ENCODE measurements at places on chromosomes 1 and 21.

DNA sequence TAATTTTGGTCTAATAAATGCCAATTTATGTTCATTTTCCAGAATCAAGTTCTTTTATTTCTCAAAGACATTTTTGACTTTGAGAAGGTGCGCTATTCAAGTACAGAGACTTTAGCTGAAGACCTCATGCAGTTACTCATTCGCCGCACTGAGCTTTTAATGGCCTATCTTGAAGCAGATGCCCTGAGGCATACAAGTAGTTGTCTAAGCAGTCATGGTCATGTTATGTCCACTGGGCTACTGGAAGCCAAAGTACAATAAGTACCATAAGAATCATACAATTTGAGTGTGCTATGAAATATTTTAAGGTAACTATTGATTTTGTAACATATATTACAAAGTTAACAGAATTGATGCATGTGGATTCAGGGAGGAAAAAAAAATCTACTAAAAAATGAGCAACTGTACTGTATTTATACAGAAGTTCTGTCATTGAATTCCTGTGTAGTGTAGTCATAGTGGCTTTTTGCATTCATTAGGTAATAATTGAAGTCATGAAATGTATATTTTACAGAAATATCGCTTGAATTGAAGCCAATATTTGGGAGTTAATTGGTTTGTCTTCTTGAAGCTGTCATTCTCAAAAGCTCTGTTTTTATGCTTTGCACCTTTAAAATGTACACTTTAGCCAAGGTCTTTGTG lies 13.5 kb upstream of the NEXN start:
- no peak for DNase-seq

DNA sequence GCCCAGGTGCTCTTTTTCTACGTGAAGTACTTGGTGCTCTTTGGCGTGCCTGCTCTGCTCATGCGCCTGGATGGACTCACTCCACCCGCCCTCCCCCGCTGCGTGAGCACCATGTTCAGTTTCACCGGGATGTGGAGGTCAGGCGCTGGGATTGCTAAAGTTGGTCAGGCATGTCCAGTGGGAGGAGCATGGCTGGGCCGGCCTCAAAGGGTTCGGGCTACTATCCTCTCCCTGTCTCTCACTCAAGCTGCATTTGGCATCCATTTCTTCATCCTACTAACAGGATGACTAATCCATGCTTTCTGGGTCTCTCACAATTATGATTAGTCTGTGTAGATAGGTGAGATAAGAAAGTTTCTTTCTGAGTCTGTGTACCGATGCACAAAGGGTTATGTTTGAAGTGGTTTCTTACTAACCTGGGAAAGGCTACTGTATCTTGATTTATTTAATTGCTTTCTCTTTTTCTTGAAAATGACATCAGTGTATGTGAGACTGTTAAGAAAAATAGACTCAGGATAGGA lies 135.9 kb downstream of the HHAT start:
- DNase-seq = no peak

DNA sequence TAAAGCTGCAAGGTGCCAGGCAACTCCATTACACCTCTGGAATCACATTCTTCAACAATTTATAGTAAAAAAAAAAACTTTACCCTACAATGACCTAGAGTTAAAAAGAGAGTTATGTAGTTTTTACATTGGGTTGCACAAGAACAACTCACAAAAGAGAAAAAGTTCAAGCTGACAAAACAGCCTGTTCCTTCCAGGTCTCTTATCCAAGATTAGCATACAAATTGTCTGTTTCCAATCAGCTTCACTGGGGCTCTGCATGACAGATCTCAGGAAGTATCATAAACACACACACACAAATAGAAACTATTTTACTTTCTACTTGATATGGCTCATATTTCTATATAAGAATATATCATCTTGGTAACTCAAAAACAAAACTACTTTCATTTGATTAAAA lies 154.6 kb downstream of the PCNX2 start:
- DNase-seq = no peak

GRCh38 chr1:206797534-206798383 lies 25.5 kb upstream of the IL10 start:
- no peak for DNase-seq
